Cerebellar nuclear complex (tissue), 1 donor: ENCODE measurements at places on chromosomes 4 and X.

DNA sequence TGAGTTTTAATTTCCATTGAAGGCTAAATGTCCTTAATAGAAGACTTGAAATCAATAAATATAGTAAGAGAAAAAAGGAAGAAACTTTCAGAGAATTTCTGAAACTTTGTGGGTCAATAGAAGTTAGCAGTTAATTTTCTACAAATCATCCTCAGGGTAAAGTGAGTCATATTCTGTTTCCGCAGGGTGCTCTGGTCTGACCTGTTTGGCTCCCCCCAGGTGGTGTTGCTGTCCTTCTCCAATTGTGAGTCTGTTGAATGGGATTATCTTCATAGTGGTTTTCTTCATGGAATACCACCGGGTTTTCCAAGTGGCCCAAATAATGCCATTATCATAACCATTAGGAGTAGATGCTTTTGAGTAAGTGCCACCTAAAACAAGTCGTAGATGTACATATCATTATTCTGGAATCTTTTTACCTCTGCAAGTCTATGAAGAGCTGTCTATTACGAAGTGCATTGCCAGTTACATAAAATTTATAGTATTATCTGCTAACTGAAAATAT, 7.7 kb downstream of the FGG start:
- DNase-seq: no peak

GRCh38 chr4:72552447-72552846, 16.6 kb downstream of the ADAMTS3 start:
- DNase-seq: no peak

GRCh38 chrX:21963269-21963668, 22.8 kb downstream of the SMS start:
- no peak for DNase-seq

- no peak for DNase-seq
Observed at GRCh38 chr4:87118826-87119225, 101.6 kb downstream of the KLHL8 start.

- no peak for DNase-seq
Observed at GRCh38 chr4:105894660-105895582, at the start of gene NPNT. Gene NPNT (plus strand): TSS chr4:105895471. CDS start chr4:105895653, 182 bp downstream.

DNA sequence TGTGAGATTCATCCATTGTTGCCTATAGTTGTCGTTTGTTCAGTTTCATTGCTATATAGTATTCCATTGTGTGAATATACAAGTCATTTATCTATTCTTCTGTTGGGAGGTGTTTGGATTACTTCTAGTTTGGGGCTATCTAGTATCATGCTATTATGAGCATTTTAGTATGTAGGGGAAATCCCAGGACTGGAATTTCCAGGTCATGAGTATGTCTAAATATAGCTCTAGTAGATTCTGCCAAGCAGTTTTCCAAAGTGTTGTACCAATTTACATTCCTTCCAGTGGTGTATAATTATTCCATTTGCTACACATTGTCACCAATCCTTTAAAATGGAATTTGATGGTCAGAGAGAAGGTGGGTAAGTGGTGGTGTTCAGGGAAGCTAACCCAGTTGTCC, 30.1 kb downstream of the EGFL6 start:
- DNase-seq: no peak

DNA sequence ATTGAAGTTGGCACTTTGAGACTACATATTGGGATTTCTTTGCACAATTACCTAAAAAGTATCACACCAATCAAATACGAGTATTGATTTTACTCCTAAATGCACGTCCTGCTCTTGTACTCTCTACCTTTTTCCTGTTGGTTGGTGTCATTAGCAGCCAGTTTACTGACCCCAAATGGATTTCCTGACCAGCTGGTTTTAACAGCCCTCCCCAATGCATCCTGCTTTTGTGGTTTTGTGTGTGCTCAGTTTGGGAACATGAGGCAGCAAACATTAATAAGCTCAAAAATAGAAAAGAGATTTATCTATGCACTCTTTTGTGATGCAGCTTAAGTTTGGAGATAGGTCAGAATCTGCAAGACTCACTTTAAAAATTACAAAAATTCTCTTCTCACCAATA, 230.3 kb downstream of the MAPK10 start:
- DNase-seq: no peak

DNA sequence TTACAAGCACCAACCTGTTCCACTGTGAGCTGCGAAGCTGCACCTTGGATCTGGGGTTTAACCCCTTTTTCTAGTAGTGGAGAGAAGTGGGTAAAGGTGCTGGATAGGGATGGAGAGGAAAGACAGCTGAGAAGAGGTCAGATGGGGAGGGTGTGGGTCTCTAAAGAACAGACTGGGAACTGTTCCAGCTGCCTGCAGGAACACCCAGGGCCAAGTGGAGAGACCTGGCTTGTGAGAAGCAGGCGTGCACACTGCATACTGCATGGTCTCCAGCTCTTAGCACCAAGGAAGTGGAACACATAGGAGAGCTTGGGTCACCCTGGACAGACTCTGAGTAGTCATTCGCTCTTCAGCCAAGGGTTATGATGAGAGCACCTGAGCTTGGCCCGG, 16.1 kb downstream of the BCOR start:
- no peak for DNase-seq

GRCh38 chrX:94600077-94600476, 926.1 kb downstream of the FAM133A start:
- DNase-seq: no peak

DNA sequence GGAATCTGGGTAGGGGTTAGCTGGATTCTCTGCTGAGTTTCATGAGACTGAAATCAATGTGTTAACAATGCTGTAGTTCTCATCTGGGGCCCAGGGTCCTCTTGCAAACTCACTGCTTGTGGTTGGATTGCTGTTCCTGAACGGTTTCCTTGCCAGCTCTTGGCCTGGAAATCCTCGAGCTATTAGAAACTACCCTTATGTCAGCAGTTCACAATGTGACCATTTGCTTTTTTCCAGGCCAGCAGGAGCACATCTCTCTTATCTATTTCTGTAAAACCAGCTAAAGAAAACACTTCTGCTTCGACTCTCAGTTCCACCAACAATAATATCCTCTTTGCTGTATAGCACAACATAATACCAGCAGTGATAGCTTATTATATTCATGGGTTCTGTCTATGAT, 140.1 kb upstream of the TRAM1L1 start:
- DNase-seq: no peak

DNA sequence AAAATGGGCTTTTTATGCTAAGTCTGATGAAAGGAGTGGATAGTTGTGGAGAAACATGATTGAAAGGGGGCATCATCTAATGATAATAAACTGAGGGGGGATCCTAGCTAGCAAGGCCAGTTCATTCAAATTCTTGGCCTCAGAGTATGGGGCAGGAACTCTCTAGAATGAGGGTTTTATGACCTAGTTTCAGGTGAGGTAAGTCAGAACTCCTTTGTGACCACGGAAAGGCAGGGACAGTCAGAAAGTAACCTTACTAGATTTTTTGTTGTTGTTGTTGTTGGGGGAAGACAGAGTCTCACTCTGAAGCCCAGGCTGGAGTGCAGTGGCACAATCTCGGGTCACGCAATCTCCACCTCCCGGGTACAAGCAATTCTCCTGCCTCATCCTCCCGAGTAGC, 1.5 kb upstream of the PAQR3 start:
- no peak for DNase-seq
